Putamen (tissue), 1 donor: ENCODE measurements at places on chromosomes 1 and 21.

DNA sequence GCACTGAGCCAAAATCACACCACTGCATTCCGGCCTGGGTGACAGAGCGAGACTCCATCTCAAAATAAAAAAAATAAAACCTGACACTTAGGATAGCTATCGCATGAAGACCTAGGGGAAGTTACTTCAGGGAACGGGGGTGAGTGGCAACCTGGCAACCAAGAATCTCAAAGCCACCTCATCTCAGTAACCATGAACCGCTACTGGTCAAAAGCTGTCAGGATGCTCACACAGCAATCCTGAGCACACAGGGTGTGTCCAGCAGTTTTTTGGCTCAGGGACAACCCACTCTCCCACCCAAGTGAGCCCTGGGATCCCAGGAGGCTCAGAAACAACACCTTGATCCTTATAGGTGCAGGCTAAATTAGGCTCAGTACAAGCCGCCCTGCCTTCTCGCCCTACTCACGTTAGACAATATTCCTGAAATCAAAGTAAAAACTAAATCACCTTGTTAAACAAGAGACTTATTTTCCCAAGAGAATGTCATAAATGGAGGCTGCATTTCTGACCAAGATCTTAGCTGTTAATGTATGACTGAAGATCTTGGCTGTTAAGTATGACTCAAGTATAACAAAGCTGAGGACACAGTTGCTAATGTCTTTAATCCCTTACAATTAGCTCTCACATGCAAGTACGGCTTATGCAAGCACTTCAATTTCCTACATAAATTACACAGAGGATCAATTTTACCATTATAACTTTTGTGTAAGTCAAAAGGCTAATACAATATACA lies 48.3 kb upstream of the NADK start:
- no peak for DNase-seq

DNA sequence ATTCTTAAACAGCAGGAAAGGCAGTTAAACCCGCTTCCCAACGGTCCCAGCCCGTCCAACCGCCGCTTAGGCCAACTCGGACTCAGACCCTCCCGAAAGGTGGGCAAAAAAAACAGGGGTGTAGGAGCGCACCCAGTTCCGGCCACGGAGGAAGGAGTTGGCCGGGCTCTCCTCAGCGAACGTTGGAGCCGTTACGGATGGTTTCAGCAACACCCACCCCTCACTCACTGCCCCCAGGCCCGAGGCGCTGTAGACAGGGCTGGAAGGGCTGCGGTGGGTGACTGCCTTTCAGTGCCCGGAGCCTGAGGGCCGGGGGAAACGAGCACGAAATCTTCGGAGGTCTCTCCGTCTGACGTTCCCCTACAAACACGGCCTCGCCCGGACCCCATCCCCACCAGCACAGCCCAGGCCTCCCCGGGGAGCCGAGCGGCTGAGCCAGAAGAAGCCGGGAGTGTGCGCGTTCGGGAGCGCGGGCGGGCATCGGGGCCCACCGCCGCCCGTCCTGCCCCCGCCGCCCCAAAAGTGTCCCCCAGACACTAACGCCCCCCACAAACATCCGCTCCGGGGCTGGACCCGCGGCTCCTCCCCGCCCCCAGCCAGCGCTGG lies 1.3 kb downstream of the KDM5B start:
- DNase-seq = no peak

DNA sequence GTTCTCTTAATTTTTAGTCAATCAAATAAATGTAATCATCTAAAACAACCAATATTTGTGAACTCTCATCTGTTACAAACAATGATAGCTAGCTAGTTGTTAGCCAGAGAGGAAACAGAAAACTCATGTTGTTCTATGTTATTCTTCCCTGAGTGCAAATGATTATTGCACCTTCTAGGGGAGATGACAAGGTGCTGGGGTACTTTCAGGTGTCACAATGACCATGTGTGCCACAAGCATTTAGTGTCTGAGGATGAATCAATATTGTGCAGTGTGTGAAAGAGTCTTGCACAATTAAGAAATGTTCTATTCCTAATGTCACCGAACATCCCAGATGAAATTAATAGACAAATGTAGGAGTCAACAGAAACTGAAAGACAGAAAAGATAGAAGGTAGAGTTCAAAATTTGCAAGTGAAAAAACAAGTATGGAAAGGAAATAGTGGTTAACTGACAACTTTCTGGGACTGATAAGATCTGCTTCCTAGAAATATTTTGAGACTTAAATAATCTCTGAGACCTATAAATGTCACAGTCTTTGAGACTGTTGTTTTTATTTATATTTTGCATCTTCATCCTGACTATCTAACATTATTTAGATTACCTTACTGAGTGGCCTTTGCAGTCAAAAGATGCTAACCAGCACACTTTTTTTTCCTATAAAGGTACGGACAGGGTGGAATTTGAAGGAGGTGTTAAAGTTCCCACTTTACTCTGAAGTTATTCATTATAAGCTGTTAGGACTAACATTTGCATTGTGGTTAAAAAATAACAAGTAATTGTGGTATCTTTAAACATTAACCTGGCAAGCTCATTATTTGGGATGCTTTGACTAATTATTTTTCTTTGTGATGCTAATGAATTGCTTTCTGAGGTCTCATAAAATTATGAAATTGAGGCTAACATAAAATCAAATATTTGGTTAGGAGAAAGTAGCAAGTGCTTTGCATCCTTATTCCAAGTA lies 21.6 kb upstream of the DPYD start:
- DNase-seq = no peak

- DNase-seq = no peak
Measured at GRCh38 chr1:207218512-207219362, 102.7 kb upstream of the CD55 start.

GRCh38 chr1:25106976-25107642 lies 125.2 kb downstream of the SYF2 start:
- no peak for DNase-seq

- no peak for DNase-seq
Measured at GRCh38 chr21:27024301-27024700, 57.4 kb upstream of the ADAMTS5 start.

DNA sequence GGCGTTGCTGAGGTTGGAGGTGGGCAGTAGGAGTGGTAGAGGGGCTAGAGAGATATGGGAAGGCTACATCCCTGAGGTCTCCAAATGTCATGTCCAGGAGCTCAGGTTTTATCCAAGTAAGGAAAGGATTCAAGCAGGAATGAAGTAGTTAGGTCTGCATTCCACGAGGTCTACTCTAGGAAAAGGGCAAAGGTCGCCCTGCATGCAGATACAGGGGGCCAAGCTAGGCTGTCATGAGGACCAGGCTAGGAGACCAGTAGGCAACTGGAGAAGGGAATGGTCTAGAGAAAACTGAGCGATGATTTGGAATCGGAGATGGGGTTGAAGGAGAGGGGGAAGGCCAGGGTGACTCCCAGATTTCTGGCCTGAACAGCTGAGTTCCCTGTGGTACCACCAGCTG lies 48.7 kb downstream of the IRF2BP2 start:
- no peak for DNase-seq

DNA sequence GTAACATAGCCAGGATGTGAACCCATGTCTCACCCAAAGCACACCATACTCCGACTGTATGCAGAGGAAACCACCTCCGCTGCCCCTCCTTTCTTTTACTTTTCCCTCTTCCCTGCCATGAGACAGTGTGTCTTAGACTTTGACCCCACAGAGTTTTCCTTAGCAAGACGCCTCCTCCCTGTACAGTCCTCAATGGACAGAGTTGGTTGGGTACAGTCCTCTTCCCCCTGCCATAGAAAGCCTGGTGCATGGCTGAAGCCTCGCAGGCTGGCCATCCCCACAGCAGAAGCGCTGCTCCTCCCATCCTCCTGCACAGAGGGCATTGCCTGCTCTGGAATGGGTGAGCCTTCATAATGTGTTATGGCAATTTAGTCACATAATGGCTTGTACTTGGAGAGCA lies 127.9 kb downstream of the PLPP3 start:
- no peak for DNase-seq

DNA sequence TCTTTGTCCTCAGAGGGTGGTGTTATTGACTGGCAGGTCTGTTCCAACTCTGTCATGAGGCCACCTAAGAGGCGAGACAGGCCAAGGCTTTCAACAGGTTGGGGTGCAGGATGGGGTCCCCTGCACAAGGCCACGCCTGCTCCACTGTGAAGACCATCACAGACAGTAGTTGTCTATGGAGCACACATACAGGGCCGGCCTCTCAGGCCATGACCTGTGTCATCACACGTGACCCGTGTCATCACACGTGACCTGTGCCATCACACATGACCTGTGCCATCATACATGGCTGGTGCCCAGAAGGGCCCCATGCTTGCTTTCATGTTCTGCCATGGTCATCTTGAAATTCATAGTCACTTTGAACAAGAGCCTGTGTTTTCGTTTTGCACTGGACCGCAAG lies 91.9 kb downstream of the ARHGEF10L start:
- DNase-seq = no peak

DNA sequence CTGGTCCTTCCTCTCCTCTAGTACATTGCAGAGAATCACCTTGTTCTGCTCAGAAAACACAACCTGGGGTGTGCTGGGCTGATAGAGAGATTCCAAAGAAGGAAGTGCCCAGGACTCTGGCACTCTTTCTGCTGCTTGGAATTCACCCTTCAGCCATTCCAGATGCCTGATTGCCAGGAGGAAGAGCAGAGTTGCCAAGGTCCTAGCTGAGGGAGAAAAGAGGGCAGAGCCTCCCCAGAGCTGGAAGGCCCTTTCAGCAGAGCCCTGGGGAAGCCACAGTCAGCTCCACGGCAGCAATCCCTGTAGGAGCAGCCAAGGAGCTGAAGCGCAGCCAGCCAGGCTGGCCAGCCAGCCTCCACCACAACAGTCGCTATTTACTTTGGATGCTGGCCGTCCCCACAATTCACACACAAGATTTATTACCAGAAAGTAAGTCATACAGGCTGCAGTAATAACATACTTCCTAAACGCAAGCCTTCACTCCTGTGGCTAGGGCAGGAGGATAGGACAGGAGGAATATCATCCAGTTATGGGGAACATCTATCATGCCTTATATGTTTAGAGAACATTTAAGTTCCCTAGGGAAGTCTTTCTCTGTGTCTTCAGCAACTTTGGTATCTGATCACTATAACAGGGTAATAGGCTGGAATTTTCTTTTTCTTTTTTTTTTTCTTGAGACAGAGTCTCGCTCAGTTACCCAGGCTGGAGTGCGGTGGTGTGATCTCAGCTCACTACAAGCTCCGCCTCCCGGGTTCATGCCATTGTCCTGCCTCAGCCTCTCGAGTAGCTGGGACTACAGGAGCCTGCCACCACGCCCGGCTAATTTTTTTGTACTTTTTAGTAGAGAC lies 36.6 kb upstream of the SLC44A3 start:
- DNase-seq = no peak

GRCh38 chr1:115164484-115164883 lies 75.2 kb upstream of the TSPAN2 start:
- DNase-seq = no peak

- DNase-seq = no peak
Measured at GRCh38 chr1:31405578-31406245, 7.3 kb upstream of the SERINC2 start.

DNA sequence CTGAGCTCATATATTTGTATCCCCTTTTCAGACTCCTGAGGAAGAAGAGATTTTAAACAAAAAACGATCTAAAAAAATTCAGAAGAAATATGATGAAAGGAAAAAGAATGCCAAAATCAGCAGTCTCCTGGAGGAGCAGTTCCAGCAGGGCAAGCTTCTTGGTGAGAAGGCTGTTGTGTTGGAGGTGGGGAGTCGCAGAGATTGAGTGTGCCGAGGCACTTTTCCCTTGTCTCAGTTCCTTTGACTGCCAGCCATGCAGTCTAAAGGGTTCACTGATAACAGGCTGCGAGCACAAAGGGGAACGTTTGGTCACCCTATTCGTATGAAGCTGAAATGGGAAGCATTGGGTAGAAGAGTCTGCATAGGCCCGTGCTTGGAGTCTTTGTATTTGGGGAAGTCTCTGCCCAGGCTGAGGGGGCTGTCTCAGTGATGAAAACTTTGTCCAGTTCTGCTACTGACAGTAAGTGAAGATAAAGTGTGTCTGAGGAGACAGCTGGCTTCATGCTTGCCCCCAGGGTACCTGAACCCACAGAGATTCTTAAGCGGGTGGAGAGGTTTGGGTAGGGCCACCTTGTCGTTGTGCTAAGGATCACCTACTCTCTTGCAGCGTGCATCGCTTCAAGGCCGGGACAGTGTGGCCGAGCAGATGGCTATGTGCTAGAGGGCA lies 2.8 kb downstream of the RPS8 start:
- no peak for DNase-seq

GRCh38 chr21:32949701-32950100 lies 76.0 kb upstream of the OLIG2 start:
- DNase-seq = no peak

GRCh38 chr1:17350928-17351446 lies 21.0 kb upstream of the PADI6 start:
- DNase-seq = no peak

DNA sequence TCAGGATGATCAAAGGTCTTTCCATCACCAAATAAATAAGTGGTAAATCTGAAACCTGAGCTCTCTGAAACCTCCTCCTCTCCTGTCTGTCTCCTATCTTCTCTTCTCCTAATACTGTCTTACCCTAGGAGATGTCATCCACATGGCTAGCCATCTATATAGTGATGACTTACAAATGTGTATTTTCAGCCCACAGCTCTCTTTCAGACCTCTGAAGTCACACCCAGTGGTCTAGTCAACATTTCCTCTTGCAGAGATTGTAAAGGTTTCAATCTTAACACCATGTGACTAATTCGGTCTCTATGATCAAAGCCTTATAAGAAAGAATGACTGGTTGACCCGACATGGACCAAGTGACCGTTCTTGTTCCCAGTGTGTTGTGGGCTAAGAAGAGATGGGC lies 63.1 kb upstream of the DPT start:
- no peak for DNase-seq

DNA sequence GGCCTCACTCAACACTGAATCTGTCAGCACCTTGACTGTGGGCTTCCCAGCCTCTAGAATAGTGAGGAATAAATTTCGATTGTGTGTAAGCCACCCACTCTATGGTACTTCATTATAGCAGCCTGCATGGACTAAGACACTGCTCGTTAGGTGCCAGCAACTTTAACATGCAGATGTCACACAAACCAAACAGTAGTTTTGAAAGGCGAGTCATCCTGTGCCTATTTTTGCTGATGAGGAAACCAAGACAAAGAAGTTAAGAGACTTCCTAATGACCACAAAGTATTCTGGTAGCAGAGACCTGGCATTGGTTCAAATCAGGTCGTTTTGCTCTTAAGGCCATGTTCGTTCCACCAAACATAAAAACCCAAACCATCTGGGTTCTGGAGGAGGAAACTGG lies 42.9 kb downstream of the BATF3 start:
- DNase-seq = no peak

DNA sequence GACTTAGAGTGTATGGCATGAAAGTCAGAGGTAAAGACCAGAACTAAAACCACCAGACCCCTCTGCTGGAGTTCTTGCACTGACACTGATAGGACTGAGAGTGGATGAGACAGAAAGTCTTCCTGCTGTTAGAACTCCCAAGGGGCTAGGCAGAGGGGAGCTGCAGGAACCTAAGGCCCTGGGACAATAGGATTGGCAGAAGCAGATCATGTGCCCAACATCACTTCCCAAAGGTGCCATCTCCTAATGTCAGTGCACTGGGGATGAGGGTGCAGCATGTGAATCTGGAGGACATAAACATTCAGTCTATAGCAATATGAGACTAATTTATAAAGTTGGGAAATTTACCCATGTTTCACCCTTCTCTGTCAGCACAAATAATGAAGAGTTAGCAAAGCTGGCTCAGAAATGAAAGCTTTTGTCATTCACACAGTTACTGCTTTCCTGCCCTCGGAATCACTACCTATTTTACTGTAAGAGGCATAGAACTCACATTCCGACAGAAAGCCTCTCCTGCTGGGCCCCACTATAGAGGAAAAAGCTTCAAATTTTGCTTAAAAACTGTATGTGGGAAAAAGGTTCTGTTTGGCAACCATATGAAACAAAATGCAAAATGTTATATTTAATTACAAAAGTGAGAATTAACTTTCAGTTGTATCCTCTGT lies 49.9 kb upstream of the SSX2IP start:
- DNase-seq = no peak
